ENCODE measurements at places on chromosomes 12 and 14.

- no peak for DNase-seq
Observed at GRCh38 chr12:75856235-75856634, 175.3 kb downstream of the PHLDA1 start.

DNA sequence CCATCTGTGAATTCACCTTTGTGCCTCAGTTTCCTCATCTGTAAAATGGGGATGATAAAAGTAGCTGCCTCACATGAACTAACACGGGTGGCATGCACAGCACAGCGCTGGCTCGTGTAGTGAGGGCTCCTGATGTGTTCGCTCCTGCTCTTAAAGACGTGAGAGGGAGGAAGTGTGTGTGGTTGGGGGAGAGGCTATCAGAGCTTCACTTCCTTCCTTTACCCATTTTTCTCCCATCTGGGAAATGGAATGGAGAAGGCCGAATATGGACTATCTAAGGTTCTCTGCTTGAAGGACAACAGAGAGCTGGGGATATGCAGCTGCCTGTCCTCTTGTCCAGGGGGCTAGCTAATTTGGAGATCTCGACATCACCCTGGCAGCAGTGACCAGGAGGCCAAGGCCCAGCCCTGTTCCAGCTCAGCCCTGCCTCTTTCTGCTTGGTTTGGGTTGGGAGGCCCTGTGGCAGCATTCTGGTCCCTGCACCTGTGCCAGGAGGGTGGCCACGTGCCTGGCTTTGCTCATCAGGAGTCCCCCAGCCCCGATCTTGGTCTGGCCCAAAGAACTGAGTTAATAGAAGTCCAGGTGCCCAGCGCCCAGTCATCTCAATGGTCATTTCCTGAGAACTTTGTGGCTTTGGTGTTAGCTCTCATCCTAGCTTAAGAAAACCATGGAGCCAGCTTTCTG lies 44.5 kb upstream of the ESRRB start:
- no peak for DNase-seq

DNA sequence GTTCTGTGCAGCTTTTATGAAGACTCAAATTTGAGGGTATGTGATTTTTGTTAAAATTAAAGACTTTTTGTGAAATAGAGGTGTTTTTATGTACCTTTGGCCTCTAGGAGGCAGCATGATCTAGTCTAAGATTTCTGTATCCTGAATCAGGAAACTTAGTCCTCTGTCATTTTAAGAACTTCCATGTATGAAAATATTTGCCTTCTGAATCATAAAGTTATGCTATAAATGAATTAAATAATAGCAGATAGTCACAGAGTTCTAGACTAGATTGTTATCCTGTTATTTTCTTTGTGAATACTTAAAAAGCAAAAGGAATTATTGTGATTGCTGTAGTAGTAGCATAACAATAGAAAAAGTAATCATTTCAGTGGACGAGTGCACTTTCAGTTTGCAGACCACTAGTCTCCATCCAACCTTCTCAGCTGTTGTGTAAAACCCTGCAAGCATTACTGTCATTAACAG lies 56.3 kb downstream of the FGD4 start:
- DNase-seq, result no peak

DNA sequence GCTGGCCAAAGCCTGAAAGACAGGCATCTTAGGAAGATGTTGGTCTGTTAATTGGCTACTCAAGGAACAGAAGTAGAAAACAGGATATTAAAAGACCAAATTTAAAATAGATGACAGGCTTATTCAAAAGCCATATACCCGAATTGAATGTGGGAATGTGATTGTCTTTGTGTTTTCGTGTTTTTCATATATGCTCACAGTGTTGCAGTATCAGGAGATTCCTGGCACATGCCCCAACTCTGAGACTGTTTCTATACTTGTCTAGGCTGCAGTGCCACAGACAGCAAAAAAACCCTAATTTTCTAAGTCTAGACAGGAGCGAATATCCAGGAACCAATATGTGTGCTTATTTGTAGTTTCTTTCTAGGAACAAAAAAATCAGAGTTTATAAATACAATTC lies 57.4 kb upstream of the KRR1 start:
- no peak for DNase-seq

DNA sequence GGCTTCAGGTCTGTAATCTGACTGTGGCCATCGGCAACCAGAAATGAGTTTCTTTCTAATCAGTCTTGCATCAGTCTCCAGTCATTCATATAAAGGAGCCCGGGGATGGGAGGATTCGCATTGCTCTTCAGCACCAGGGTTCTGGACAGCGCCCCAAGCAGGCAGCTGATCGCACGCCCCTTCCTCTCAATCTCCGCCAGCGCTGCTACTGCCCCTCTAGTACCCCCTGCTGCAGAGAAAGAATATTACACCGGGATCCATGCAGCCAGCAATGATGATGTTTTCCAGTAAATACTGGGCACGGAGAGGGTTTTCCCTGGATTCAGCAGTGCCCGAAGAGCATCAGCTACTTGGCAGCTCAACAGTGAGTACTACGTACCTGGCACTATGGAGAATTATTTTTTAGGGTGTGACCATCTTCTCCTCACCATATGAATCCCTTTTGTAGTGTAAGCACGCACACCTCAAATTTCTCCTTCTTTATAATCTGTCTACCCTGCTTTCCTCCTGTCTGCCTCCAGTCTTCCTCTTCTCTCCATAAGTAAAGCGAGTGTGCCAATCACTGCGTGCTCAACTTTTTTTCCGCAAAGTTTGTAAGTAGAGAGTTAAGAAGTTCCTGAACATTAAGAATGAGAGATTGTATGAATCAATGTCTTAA lies at the start of gene TPH2:
TSS of gene TPH2 (plus strand) at position 118 of the 658 bp plus-strand sequence. CDS start at position 260, 142 bp downstream.
- no peak for DNase-seq

- DNase-seq, result no peak
Observed at GRCh38 chr14:58812050-58812910, 174.5 kb downstream of the DACT1 start.

DNA sequence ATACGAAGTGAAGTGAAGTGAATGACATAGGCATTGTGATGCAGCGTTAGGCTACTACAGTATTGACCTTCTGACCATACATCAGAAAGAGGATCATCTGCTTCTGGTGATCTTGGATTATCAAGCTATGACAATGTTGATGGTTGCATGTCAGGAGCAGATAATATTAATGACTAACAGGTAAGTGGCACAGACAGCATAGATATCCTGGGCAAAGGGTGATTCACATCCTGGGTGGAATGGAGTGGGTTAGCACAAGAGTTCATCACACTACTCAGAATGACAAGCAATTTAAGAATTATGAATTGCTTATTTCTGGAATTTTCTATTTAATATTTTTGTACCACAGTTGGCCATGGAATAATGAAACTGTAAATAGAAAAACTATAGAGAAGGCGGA lies 397.9 kb upstream of the ATP2B1 start:
- DNase-seq, result no peak

GRCh38 chr14:68959035-68959434 lies 20.1 kb downstream of the ACTN1 start:
- DNase-seq, result no peak

DNA sequence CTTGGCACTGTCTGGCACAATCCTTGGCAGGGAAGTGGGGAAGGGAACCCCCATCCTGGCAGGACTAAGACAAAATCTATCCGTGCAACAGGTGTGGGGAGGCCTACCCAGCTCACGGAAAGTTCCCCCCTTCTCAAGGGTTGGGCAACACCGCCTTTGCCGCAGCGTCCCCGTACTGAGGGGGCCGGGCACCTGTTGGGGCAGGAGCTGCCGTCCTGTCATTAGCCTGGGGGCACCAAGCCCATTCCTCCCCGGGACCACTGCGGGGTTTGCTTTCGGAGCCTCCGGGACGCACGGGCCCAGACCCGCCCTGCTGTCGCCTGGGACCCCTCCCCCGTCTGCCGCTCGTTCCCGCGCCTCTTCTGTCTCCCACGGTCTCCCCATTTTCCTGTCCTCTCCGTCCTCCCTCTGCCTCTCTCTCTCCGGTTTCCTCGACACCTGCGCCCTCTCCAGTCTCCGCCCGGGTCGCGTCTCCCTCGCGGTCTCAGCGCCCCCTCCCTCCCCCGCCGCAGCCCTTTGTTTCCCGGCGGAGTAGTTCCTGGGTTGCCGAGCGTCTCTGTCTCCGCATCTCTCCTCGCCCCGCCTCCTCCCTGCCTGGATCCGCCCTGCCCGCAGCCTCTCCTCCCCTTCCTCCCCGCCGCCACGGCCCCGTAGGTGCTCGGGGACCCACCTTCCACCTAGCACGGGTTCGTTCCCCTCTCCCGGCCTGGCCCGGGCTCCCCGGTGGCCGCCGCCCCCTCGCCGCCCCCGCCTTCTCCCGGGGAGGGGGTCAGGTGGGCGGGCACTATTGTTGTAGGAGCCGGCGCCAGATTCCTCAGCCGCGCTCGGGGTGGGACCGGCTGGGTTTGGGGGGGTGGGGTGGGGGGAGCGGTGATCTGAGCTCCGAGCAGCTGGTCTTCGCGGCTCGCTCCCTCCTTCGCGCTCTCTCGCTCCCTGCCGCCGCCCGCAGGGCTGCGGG lies at the start of gene CACNB3:
TSS of gene CACNB3 (plus strand) at position 624 of the 958 bp plus-strand sequence. CDS start 434 bp downstream, outside the sequence.
- DNase-seq, result peak; percentile 47

DNA sequence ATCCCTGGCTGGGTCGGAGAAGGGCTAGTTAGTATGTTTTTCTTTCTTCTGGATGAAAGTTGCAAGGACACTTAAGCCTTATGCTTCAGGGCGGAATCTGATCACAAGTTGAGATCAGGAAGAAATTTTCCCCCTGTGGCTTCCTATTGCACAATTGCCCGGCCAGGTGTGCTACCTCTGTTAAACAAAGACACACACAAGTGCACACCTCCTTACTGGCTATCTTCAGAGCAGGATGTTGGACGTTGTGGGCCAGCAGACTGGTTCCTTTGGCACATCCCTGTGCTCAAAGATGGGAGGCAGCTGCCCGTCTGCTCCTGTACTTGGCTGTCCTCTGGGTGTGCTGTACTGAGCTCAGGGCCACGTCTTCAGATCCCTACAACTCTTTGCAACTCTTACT lies 19.1 kb downstream of the ETV6 start:
- DNase-seq, result no peak

GRCh38 chr14:99037777-99038430 lies 234.1 kb downstream of the BCL11B start:
- no peak for DNase-seq

- peak; percentile 43 for DNase-seq
Observed at GRCh38 chr12:57001448-57001906, 4.9 kb downstream of the ZBTB39 start.

DNA sequence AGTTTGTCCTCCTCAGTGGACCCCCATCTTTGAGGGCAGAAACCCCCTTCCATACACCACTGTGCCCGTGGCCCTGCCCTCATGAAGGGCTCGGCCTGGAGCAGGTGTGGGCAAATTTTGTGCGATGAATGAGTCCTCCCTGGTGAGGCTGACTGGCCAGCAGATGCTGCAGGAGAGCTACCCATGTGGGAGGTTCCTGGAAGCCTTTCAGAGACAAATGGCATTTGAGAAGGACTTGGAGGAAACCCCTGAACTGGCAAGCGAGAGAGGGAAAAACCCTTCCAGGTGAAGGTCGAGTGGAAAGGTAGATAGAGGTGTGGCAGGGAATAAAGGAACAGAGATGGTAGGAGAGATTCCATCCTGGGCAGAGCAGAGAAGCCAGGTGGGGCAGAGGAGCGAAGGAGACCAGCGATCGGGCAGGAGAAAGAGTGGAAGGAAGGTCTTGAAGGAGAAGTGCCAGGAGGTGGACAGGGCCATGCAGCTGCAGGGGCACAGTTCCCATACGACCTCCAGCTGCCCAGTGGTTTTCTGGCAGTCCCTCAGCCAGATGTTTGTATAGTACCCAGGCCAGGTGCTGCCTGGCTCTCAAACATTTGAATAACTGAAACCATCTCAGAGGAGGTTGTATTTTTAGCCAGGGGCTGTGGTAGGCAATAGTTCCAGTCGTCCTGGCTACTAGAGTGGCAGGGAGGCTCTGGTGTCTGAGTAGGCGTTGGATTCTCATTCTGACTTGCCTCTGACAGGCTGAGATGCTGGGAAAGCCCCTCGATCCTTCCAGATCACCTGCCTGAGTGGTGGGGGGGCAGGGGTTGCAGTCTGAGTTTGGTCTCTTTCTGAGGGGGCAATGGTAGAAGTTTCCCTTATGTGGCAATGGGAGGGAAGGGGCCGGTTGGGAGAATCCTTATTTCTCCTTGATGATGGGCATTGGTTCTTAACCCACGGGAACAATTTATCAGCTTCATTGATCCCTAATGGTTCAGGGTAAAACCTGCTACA lies 40.1 kb downstream of the FBXL14 start:
- peak; percentile 49 for DNase-seq

- peak; percentile 69 for DNase-seq
Observed at GRCh38 chr12:51827925-51828818, 20.3 kb downstream of the FIGNL2 start.

- DNase-seq, result no peak
Observed at GRCh38 chr14:102019006-102019540, 54.7 kb downstream of the DYNC1H1 start.

DNA sequence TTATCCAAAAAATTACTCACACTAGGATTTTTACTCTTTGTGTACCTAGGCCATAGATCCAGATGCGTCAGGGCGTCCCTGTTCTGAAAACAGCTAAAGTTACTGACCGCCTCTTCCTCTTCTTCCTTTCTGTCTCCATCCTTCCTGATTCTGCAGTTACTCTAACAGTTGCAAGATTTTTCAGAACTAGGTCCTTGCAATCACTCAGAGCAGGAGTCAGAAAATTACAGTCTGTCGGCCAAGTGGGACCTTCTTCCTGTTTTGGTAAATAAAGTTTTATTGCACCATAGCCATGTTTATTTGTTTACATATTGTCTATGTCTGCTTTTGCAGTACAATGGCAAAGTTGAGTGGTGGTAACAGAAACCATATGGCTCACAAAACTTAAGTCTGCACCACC lies 25.6 kb upstream of the FGF6 start:
- DNase-seq, result no peak

GRCh38 chr12:75183967-75184366 lies 25.7 kb downstream of the KCNC2 start:
- DNase-seq, result no peak

DNA sequence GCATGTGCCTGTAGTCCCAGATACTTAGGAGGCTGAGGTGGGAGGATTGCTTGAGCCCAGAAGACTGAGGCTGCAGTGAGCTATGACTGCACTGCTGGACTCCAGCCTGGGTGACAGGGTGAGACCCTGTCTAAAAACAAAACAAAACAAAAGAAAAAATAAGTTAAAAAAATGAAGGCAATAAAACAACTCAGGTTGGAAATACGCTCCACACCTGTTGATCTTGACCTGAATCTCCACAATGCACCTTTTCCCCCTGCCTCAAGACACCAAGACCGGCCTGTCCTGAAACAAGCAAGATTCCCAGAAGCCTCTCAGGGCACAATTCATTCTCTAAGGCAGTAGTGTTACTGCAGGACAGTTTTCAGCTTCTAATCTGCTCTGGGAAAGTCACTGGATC lies 20.8 kb upstream of the CEBPE start:
- no peak for DNase-seq

- DNase-seq, result no peak
Observed at GRCh38 chr14:39015360-39015961, 87.6 kb downstream of the SEC23A start.

Data from stimulated activated CD8-positive, alpha-beta memory T cell treated with anti-CD3 and anti-CD28 coated beads, Interleukin-7, amount 100 ng/mL, for 48 hours (primary cell).